Activated naive CD4-positive, alpha-beta T cell treated with Interleukin-2 at 50 U/mL for 16 hours (primary cell): ENCODE measurements at places on chromosomes 13 and 19.

DNA sequence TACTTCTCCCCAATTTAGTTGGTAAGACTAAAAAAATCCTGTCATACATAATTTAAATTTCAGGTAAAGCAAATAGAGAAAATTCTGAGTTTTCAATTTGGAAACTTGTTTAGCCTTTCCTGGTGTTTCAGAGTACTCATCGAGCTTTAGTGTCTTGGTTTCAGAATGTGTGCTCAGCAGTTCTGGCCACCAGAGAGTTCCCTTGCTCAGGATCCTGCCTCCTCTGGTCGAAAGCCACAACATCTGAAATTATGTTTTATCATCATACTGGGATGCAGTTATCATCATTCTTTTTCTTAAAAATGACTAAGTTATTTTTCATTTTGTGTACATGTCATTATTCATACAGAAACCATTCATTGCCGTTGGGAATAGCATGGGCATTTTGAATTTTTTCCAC is 263.2 kb upstream of the SPRY2 start:
- no peak for DNase-seq

- DNase-seq = peak; percentile 61
These were observed 489.7 kb downstream of the COG6 start for GRCh38 chr13:40145139-40145538.

DNA sequence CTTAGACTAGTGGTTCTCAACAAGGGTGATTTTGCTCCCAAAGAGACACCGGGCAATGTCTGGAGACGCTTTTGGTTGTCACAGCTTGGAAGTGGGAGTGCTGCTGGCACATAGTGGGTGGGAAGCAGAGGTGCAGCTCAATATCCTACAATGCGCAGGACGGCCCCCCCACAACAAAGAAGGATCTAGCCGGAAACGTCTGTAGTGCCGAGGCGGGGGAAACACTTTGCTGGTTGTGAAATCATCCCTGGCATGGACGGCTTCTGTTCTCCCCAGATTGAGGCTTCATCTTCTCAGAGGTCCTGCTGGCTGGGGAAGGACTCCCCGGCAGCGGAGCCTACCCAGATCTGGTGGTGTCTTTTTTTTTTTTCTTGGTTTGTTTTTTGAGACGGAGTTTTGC is 13.4 kb upstream of the SYT5 start:
- DNase-seq = no peak

GRCh38 chr19:30163663-30164062 is 208.5 kb upstream of the ZNF536 start:
- DNase-seq = no peak

GRCh38 chr13:30818323-30818960 is 83.1 kb downstream of the ALOX5AP start:
- no peak for DNase-seq

DNA sequence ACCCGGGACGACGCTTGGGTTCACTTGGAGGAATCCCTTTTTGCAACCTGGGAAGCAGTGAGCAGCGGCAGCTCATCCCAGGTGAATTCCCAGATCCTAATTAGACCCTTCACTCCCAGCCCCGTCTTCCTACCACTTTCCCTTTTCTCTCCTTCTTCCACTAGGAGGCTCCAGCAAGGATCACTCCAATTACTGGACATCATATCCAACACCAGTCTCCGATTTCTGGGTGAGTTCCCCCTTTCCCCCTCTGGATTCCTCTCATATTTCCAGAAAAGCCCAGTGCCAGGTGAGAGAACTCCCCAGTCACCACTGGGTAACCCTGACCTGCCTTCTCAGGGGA is 17.1 kb upstream of the ZSCAN4 start:
- no peak for DNase-seq

- no peak for DNase-seq
These were observed 56.1 kb downstream of the MLLT1 start for GRCh38 chr19:6223461-6224307.

GRCh38 chr13:105595471-105595870 is 940.0 kb downstream of the EFNB2 start:
- DNase-seq = no peak

- no peak for DNase-seq
These were observed 1790.8 kb upstream of the PCDH20 start for GRCh38 chr13:63206461-63206860.

- DNase-seq = no peak
These were observed 85.4 kb downstream of the KLF12 start for GRCh38 chr13:74048756-74049155.

- DNase-seq = peak; percentile 36
These were observed 764 bp downstream of the UPF1 start for GRCh38 chr19:18832306-18833140.

GRCh38 chr13:106859533-106859904 is 291.6 kb upstream of the ARGLU1 start:
- DNase-seq = no peak

- DNase-seq = no peak
These were observed 51.9 kb upstream of the UQCRFS1 start for GRCh38 chr19:29264897-29265296.

DNA sequence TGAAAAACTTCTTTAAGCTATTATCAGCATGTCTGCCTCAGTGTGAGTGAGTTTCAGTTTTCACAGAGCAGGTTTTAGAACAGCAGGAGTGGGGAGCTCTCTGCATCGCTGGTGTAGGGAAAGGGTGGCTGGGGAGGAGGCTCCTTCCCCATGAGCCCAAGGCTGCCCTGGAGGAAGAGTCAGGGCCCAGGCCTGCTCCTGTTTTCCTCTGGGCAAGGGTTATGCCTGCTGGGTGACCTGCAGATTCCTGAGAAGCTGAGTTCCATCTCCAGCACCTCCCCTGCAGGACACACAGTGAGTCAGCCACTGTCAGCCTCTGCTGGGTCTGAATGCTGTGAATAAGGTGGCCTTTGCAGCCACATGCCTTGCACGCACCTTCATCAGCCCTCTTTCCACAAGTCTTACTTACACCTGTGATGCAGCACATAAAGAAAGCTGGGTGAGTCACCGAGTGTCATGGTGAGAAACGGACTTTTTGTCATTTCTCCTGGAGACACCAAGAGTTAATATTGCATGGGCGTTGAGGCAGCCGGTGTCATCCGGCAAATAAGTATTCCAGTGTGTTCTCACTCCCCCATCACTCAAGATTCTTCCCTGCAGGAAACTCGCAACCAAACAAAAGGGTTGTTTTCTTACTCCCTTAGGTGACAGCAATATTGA is 186.4 kb upstream of the KL start:
- DNase-seq = no peak

DNA sequence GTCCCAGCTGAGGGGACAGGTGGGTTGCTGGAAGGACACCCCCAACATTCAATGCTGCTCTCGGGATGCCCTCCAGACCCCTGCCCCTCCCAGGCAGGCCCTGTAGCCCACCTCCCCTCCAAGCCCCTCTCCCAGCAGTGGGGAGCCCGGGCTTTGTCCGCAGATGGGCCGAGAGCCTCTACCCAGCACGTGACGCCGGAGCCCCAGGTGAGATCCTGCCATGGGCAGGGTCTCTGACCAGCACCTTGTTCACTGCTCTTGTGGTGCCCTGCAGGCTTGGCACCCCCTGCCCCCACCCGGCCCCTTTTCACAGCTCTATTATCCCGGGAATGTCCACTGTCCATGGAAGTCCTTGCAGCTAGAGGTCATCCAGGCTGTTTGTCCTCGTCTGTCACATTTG is 76.5 kb downstream of the C1QTNF9 start:
- no peak for DNase-seq

DNA sequence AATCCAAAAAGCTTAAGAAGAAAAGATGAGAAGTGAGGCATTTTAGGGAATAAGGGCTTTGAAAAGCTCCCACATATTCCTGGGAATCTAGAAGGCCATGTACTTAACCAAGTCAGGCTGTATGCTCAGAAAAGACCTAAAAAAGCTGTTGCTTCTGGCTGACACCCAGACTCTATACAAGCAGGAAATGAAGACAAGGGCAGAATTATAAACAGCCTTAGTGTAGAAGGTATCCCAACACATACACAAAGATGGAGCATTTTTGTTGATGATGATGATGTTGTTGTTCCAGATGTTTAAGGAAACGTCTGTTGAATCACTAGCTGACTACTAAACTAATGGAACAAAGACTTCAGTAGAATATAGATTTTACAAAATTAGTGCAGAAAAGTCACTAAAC is 26.1 kb upstream of the N4BP2L1 start:
- DNase-seq = no peak

DNA sequence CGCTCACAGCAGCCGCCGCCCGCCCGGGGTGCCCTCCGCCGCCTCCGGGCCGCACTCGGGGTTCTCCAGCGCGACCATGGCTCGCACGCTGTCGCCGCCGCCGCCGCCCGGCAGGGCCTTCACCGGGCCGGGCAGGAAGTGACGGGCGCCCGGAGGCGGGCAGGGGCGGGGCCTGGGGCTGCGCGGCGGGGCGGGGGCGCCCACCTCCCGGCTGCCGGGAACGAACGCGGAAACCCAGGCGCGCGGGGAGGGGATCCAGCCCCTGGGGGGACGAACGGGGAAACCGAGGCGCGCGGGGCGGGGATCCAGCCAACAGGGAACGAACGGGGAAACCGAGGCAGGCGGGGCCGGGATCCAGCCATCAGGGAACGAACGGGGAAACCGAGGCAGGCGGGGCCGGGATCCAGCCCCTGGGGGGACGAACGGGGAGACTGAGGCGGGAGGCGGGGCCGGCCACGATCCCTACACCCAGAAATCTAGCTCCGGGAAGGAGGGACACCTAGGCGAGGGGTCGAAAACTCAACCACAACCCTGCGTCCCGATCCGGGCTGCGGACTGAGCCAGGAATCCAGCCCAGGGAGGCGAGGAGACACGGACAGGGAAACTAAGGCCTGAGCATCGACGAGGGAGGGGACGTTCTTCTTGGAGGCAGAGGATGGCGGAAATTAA is at the start of gene R3HDM4:
TSS of gene R3HDM4 (minus strand) at position 140 of the 669 bp plus-strand sequence. CDS start at position 78, 62 bp downstream.
- peak; percentile 88 for DNase-seq

DNA sequence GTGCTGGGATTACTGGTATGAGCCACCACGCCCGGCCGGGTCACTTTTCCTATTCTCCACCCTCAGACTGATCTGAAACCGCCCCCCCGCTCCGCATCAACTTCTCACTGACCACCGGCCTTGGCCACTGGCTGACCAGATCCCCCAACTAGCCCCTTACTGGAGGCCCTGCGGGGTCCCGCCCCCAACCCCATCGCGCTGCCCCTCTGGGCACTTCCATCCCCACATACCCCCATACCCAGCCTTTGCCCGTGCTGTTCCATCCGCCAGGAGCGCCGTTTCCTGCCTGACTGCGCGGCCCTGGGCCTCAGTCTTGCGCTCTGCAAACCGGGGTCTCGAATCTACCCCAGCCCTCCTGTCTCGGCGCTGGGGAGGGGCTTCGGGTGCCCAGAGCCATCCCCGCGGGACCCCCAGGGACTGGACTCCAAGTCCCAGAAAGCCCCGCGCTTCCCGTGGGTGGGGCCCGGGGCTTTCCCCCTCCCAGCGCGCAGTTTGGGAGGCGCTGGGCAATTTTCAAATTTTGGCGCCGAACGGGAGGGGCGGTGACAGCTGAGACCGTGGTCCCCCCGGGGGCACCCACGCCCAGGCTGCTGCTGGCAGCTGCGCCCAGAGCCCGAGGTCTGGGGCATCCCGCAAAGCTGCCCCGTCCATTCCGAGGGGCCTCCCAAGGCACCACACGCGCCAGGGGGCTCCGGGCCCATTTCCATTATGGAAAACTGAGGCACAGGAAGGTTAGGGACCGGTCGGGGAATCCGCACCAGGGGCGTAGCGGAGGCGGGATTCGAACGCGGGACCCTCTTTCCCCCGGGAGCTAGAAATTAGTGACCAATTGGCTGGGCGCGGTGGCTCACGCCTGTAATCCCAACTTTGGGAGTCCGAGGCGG is 5.2 kb upstream of the LMNB2 start:
- peak; percentile 69 for DNase-seq

DNA sequence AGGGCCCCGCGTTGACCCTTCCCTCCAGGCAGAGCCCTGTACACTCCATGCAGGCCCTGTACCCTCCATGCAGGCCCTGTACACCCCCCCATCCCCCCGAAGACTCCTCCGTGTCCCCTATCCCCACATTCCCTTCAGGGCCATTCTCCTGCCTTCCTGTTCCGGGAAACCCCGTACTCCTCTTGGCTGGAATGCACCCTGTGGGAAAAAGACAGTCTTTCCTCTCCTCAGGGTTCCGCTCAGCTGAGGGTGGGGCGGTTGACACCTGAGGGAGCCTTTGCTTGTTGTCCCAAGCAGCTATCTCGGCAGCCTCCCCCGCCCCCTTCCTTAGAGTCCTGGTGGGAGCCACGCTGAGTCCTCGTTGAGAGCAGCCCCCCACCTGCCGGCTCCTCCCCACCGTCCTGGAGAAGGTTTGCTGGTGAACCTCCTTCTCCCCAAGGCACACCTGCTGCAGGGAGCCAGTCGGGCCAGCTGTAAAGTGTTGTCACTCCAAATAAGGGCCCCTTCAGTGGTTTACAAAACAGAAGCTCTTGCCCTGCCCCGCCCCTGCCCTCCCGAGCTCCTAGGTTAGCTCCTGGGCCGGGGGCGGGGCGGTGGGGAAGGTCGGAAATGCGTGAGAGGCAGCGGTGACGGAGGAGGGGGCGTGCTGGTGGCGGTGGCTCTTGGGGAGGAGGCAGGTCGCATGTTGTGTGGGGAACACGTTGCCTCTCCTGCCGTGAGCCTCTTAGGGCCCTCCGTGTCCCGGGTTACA is 1.5 kb downstream of the GNA11 start:
- DNase-seq = peak; percentile 52

- DNase-seq = no peak
These were observed 277.0 kb downstream of the ZNF536 start for GRCh38 chr19:30648866-30649862.

DNA sequence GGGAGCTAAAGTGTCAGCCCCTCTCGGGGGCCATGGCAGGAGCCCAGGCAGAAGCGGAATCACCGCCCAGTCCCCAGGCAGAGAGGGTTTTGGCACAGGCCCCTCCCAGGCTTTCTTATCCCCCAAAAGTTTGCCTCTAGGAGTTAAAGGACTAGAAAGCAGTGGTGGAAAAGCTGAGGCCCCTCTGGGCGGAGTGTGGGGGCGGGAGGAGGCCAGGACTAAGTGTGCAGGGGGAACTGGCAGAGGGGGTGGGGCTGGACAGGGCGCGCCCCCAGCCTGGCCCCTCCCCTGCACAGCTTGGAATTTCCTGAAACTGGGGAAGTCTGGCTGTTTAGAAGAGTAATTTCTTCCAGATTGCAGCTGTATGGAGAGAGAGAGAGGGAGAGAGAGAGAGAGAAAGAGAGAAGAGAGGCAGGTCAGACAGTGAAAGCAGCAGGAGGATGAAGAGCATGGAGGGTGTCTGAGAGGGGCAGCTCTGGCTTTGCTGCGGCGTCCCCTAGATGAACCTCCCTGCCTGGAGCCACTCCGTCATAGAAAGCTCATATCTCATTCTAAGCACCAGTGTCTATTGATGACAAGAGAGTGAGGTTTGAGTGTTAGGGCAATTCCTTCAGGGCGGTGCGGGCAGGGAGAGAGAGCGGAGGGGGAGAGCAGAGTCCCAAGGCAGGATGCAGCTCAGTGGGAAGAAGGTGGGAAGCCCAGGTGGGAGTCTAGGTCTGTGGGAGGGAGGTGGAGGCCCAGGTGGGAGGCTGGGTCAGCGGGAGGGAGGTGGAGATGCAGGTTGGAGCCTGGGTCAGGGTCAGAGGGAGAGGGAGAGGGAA is at the start of gene CDC42EP5:
TSS of gene CDC42EP5 (minus strand) at position 226 of the 821 bp plus-strand sequence. CDS start 7,749 bp downstream, outside the sequence.
- no peak for DNase-seq
